Aorta (tissue), 5 donors: ENCODE measurements at places on chromosomes 7 and 10.
A peak's percentile ranks its signal among the peaks of the same experiment; 100 is the strongest.

DNA sequence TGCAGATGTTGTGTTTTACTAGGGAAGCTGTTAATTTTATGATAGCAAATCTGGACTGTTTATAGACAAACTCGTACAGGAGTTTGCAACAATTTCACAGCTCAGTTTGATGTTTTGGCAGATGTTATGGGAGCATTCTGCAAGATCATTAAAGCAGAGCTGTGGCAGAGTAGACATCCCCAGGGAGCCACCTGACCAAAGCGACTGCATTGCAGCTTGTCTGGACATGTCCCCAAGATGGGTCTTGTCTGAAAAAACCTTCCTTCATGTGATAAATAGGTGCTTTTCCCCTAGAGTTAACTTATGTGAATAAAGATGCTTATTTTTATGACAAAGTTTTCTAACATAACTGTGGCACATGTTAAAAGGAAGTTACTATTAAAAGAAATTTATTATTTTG, 91.2 kb upstream of the GPR141 start:
- DNase-seq, result no peak

DNA sequence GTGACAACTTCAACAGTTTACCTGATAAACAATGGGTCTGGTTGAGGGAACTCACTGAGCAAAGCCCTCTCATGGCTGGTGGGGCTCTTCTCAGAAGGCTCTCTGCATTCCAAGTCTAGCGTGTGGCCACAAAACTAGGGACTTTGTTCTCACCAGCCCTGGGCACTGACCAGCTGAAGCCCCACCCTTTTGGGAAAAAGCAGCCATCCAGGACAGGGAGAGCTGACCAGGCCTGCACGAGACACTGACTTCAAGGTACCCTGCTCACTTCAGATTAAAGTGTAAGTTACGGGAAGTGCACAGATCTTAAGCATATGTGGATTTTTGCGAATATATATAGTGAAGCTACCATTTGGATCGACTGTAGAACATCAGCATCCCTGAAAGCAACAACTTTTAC, 67.4 kb upstream of the LRRC4 start:
- DNase-seq, result no peak

DNA sequence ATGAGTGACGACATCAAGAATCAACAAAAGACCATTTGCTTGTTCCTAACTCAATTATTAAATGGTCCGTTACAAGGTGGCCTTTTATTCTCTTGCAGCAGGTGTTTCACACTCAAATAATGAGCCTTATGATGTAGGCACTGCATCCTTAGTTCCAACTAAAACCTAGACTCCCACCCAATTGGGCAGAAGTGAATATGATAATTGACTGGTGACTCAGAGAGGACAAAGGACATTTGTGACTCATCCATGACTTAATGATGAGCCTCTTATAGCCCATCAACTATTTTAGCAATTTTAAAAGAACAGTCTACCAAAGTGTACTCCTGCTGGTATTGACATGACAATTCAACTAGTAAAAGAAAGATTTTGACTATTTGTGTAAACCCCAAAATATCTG, 1027.8 kb upstream of the PHF14 start:
- no peak for DNase-seq

DNA sequence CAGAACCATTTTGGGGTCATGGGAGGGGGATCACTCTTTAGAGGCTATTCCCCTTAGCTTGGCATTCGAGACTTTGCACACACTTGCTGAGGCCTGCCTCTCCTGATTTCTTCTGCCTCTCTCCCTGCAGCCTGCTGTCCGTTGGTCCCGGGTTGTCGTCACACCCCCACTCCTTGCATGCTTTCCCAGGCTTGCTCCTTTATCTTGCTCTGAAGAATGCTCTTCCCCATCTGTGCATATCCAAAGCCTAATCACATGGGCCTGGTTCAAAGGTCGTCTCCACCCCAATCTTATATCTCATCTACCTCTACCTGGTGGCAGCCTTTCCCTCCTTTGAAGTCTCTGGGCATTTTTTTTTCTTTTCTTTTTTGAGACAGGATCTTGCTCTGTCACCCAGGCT, 24.3 kb upstream of the EMX2 start:
- no peak for DNase-seq

DNA sequence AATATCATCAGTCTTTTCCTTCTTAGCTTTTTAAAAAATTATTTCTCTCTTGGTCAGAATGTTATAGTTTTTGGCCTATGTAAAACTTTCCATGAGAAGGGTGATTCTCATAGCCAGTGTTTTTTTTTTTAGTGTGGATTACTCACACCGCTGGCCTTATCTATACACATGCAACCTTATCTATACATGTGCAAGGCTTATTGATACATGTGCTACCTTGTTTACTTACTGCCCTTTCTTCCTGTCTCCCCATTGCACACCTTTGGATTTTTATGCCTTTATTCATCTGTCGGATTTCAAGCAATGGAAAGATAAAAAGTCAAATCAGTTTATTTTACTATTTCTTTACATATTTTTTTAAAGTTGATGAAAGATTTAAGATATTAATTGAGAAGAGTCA, 660.0 kb upstream of the FZD8 start:
- no peak for DNase-seq

- DNase-seq, result no peak
Observed at GRCh38 chr10:12699781-12700556, 301.5 kb downstream of the CCDC3 start.

- no peak for DNase-seq
Observed at GRCh38 chr7:2814946-2815874, 28.9 kb downstream of the GNA12 start.

DNA sequence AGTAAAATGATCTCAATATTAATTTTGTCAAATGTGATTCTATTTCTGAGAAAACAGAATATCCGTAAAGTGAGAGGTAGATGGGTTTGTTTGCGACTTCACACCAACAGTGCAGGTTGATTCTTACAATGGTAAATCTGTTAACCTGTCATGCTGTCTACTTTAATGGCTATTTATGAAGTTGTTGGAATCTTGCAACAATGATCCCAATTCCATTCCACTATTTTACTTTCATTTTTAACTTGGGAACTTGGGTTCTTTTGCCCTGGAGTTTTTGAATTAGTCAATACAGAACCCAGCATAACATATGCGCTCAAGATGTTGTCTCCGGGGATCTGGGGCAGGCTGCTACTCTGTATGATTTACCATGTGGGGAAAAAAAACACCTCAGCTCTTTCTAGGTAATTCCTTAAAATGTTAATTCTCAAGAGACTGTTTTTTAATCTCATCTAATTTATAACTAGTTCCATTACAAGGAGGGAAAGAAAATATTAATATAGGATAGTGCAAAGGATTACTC, 1.2 kb downstream of the LGI1 start:
- DNase-seq, result no peak

DNA sequence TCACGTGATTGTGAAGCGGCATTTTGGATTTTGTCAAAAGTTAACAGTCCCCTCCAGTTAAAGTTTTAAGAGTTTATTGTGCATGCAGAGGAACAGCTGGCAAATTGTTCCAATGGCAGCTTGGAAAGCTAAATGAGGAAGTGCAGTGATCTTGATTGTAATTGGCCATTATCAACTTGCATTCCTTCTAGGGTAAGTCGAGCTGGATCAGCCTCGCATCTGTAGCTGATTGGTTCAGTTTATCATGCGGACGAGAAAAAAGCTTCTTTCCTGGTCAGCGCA, 566 bp downstream of the ZNF789 start:
- DNase-seq, result no peak

DNA sequence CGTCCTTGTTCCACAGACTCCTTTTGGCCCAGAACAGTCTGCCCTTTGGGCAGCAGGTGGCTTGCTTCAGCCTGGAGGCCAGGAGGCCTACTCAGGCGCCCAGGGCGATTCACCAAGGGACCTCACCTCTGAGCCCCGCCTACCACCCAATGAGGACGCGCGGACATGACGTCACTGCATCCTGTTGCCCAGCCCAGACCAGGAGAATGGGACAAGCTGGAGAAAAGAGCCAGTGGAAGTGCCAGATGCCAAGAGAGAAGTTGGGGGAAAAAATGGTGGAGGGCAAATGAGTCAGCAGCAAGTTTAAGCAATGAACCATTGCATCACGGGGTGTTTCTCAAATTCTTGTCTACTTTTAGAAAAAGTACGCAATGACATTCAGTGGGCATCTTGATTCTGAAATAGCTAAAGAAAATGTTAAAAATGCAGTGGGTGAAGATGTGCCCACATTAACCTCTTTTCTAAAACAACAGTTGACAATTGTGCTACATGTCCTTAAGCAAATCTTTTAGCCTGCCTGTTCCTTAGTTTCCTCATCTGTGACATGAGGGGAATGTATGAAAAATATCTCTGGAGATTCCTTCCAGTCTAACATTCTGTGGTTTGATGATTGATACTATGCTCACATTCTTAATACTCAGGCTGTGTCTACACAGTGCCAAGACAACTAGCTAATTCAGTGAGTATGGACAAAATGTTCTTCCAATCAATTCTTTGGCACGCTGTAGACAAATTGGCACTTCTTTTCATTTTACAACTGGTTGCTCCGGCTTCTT, 23.9 kb upstream of the LEP start:
- DNase-seq, result peak; percentile 76

- no peak for DNase-seq
Observed at GRCh38 chr7:85160223-85160622, 26.6 kb downstream of the SEMA3D start.

- no peak for DNase-seq
Observed at GRCh38 chr10:130545122-130545521, 408.9 kb downstream of the GLRX3 start.

DNA sequence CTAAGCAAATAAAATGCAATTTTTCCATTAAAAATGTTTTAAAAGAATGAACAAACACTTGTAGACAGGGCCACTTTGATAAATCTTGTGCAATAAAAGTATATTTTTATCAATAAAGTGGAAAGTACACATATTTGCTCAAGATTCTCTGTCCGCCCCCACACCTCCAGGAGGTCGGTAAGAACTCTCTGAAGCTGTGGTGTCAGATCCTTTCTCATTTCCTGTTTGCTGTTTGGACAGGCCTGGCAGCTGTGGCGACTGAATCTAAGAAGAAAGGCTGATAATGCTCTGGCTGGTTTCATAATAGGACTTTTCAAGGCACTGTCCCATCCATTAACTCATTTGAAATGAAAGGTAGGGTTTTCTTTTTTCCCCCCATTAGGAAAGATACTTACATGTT, 15.3 kb upstream of the ASB4 start:
- DNase-seq, result no peak

GRCh38 chr10:64760371-64760770, 1239.2 kb downstream of the REEP3 start:
- DNase-seq, result no peak

DNA sequence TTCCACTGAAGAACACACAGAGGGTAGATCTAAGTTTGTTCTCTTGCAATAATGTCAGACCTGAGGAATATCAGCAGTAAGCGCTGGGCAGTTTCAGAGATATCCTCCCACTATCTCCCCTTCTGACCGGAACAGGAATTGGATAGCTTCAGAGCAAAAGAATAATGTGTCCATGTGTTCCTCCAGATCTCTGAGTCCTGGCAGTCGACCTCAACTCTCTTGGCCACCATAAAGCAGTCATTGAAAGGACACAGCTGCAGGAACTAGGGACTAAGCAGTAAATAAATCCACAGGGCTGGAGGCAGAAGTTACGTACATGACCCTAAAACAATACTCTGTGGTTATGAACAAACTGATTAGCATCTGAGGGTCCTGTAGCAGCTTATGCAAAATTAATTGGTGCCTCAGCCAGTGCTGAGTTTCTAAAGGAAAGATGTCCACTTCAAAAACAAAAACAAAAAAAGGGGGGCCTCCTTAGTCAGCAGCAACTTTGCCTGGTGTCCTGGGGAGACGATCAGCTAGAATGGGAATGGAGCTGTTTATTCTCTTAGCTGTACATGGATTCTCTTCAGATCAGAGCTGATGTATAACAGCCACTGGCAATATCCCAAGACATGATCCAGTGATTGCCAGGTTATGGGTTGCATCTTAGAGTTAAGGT, 6.4 kb upstream of the PRTFDC1 start:
- DNase-seq, result no peak

- DNase-seq, result no peak
Observed at GRCh38 chr7:106016331-106016730, 53.3 kb downstream of the CDHR3 start.

DNA sequence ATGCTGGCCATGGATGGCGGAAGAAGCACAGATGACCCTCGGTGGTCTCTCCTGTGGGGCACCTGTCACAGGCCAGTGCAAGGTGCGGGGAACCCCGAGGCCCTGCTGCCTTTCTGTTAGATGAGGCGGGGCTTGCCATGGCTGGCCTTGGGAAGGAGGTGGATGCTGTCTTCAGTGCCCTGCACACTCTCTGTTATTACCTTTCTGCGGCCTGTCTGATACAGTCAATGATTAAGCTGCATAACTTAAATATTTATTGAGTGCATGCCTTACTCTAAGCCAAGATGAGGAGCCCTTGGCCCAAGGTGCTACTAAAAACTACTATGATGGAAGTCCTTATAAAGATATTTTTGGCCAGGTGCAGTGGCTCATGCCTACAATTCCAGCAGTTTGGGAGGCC, 36.7 kb upstream of the MNX1 start:
- no peak for DNase-seq

- DNase-seq, result no peak
Observed at GRCh38 chr10:95467162-95467599, 94.0 kb downstream of the SORBS1 start.

DNA sequence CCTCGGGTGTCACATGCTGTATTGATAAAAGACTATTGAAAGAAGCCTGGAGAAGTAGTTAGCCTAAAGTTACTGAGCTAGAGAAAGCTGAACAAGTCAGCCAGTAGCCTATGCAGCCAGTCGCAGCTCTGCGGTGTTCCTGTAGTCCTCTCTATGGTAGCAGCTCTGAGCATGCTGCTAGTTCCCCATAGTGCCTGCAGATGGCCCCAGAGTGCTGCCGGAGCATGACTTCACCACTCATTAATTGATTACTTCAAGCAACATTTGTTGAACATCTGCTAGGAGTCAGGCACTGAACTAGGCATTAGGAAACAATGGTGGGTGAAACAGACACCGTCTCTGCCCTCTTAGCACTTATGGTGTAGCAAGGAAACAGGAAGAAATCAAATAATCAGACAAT, 422.7 kb downstream of the SORCS3 start:
- no peak for DNase-seq

- DNase-seq, result no peak
Observed at GRCh38 chr10:106799776-106800175, 364.7 kb downstream of the SORCS1 start.

GRCh38 chr7:919924-920341, 34.5 kb downstream of the ADAP1 start:
- DNase-seq, result peak; percentile 62

- DNase-seq, result peak; percentile 84
Observed at GRCh38 chr7:97971990-97972943, 17.7 kb downstream of the OCM2 start.
